Cerebellar nuclear complex (tissue), 1 donor: ENCODE measurements at places on chromosomes 4 and X.

DNA sequence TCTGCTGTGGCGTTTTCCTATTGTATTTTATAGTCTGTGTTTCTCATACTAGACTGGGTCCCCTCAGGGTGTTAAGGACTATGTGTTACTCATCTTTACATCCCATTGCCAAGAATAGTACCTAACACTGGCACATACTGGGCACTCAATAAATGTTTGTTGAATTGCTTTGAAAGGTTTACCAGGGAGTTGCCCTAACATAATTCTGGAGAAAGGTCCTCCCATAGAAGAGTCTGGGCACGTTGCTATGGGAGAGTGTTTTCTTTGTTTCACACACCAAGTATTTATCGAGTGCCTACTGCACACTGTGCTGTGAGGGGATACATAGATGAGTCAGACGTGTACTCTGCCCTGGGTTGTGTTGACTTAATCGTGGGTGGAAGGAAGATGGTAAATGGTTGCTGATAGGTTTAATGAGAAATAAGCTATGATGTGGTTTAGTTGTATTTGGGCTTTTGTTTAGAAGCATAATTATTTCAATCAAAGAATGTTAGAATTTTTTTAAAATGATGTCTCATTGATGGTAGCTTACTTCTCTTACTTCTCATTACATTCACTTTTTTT lies 42.9 kb downstream of the AFF1 start:
- no peak for DNase-seq

- no peak for DNase-seq
These were observed 780 bp upstream of the NKRF start for GRCh38 chrX:119607018-119607389.

GRCh38 chr4:145234091-145234706 lies 53.8 kb upstream of the OTUD4 start:
- no peak for DNase-seq

GRCh38 chrX:47202316-47202715 lies 8.7 kb downstream of the UBA1 start:
- no peak for DNase-seq

GRCh38 chrX:24607616-24608015 lies 39.5 kb downstream of the PCYT1B start:
- no peak for DNase-seq

DNA sequence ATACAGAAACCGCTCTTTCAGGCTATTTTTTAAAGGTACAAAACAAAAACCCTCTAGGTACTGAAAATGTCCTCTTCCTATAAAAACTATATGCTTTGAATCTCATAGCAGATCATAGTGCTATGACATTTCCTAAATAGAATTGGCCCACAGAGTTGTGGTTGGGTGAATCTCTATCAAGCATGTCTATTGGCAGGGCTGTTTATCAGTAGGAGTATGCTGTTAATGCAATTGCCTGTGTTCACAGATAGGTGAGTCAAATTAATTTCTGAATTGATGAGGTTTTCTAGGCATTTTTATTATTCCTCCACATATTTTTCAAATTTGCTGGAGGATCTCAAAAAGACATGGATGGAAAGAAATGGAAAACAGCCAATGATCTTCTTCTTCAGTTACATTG lies 73.9 kb downstream of the QRFPR start:
- no peak for DNase-seq

- no peak for DNase-seq
These were observed 8.4 kb upstream of the LDOC1 start for GRCh38 chrX:141185366-141185765.

DNA sequence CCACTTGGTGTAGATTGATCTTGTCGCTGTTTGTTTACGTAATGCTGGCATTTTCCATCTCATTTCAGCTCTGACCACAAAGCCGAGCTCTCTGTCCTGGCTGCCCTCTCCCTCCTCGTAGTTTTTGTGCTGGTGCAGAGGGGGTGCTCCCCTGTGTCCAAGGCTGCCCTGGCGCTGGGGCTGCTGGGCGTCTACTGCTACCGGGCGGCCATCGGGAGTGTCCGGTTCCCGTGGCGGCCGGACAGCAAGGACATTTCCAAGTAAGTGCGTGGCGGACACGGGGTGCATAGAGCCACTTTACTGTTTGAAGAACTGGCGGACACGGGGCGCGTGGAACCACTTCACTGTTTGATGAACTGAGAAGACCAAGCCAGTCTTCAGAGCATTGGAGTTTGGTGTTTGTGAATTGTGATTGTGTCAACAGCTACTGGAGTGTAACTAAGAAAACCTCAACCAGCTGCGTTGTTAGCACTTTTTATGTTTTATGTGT lies 28.0 kb downstream of the PIGG start:
- no peak for DNase-seq

DNA sequence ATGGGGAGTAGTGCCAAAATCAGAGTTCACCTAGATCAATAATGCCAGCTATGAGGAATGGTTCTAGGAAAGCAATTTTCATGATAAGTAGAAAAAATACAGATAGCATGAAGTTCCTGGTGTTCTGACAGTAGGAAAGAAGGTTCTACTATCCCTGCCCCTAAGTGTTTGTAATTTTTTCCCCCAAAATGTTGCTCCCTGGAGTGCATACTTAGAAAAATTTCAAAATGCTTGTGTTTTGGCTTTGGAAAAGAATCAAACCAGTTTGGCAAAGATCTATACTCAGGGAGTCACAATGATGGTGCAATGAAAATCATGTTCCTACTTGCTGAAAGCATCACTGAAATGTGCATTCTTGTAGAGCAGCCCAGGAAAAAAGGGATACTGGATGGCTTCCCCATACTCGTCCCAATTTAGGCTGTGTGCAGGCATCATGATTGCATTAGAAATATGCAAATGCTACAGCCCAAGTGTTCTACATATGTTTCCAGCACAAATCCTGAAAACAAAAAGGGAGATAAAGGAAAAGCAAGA lies 74.7 kb downstream of the LPAR4 start:
- DNase-seq = no peak

- no peak for DNase-seq
These were observed 23.1 kb upstream of the TNIP3 start for GRCh38 chr4:121187206-121187605.

- DNase-seq = no peak
These were observed 5.7 kb upstream of the JADE1 start for GRCh38 chr4:128803783-128804182.

DNA sequence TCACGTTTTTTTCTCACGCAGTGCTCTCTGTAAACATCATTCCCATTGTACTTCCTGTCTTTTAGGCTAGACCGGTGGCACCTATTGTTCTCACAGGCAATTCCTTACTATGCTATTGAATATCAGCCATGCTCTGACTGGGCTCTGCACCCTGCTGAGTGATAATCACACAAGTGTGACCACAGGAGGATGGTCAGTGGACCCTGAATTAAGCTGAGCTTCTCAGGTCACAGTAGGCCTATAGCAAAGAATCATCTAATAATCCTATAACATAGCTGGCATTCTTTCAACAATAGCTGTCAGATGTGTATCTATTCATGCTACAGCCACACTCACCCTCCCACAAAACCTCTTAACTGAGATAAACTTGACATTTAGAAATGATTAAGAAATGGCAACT lies 2399.8 kb upstream of the TENM3 start:
- no peak for DNase-seq

DNA sequence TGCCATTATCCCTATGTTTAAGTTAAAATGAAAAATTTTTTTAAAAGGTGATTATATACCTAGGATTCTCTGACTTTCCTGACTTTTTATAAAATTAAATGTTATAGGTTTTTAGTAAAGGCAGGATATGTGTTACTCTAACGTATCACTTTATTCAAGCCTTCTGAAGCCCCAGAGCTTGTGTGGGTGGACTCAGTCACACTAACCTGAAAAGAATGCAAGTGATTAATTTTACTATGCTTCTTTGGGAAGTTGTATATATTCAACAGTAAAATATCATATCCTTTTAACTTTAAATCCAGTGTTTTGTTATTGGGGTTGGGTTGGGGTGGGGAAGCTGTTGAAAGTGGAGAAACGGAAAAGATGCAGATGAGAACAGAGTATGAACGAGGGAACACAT lies 22.8 kb downstream of the PDLIM3 start:
- DNase-seq = no peak

- no peak for DNase-seq
These were observed 30.1 kb upstream of the SCOC start for GRCh38 chr4:140343303-140343702.

- no peak for DNase-seq
These were observed 213.6 kb upstream of the NRK start for GRCh38 chrX:105608745-105609144.

- DNase-seq = no peak
These were observed 54.2 kb downstream of the EDA start for GRCh38 chrX:69670001-69670555.
